Left colon (tissue), 2 donors: ENCODE measurements at places on chromosomes 5 and 9. TPM values are rescaled to one million over a fixed set of nuclear protein-coding genes. Genes with fewer than 3 reads are reported as not detected.

SUSD3 gene
- 0.95 TPM for total RNA-seq

ORM1 gene
- not detected for total RNA-seq

OLFM1 gene
- total RNA-seq = 6.0 TPM

C8G gene
- total RNA-seq = 8.3 TPM

DND1 gene
- total RNA-seq = 1.0 TPM

CARD9 gene
- total RNA-seq = 0.52 TPM

DEPDC1B gene
- total RNA-seq = 7.0 TPM

TNC gene
- 43.8 TPM for total RNA-seq

ENTPD2 gene
- total RNA-seq = 25.0 TPM

VLDLR gene
- 9.6 TPM for total RNA-seq

MYMK gene
- total RNA-seq = not detected

DNA sequence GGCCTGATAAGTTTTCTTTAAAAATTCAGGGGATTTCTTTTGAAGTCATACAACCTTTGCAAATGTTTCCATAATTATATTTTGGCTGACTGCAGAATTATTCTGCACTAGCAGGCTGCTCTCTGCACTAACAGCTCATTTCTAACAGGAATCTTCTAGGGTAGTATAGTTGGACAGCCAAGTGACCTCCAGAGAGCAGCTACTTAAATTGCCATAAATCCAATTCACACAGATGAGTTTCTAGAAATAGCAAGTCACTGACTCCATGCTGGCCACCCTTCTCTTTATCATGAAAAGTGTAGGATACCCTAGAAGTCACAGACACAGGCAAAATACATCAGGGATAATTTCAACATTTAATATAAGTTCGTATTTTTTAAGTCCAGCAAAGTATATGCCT, 110.9 kb upstream of the TARS1 start:
- no peak for DNase-seq

- DNase-seq = no peak
Observed at GRCh38 chr9:38181866-38182265, 112.8 kb upstream of the SHB start.

- no peak for DNase-seq
Observed at GRCh38 chr9:131839281-131840084, 99.6 kb upstream of the RAPGEF1 start.

DNA sequence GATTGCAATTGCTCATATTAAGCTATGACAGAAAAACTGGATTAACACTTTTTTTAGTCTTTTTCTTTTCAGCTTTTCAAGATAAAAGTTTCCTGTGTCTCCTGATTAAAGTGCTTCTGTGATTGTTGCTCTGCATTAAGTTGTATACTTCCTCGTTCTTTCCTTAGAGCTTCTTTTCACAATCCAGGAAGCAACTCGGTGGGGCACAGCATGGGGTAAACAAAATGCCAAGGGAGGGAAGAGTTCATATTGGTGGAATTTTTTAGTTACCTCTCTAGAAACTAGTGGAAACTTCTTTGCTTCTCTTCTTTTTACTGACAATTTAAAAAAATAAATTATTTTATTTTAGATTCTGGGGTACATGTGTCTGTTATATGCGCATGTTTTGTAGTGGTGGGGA, 37.8 kb upstream of the ARRDC3 start:
- no peak for DNase-seq

- no peak for DNase-seq
Observed at GRCh38 chr9:77523891-77524290, 124.2 kb downstream of the GNA14 start.

- DNase-seq = no peak
Observed at GRCh38 chr9:36441966-36442365, 41.9 kb upstream of the RNF38 start.

DNA sequence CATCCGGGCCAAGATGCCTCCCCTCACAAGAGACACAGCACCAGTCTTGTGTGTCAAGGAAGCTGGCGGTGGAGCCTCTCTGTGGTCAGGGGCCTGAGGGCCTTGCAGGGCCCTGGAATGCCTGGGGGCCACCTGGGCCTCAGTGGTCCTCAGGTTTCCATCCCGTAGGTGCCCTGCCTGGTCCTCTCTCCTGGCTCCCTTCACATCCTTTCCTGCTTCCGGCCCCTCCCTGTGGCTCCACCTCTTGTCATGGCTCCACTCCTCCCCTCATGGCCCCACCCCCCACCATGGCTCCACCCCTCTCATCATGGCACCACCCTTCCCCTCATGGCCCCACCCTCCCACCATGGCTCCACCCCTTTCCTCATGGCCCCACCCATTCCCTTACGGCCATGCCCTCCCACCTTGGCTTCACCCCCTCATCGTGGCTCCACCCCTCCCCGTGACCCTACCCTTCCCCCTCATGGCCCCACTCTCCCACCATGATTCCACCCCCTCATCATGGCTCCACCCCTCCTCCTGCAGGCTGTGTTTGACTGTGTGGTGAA, 175.8 kb downstream of the CACNA1B start:
- no peak for DNase-seq

- DNase-seq = no peak
Observed at GRCh38 chr5:169946743-169947295, 33.5 kb downstream of the INSYN2B start.

DNA sequence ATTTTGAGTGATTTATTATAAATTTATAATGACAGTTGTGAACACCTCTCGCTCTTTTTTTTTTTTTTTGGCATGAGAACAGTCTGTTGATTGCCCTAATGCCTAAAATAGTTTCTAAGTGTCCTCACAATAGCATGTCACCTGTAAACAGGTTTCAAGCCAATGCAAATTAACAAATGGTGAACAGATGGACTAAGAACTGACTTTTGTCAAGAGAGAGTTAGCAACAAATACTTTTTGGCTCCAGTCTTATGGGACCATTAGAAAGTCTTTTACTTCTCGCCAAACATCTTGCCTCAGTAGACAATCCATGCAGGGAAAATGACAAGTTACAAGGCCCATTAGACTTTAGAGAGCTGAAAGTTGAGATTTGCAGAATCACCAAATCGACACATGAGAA, 67.8 kb downstream of the MED27 start:
- DNase-seq = no peak

DNA sequence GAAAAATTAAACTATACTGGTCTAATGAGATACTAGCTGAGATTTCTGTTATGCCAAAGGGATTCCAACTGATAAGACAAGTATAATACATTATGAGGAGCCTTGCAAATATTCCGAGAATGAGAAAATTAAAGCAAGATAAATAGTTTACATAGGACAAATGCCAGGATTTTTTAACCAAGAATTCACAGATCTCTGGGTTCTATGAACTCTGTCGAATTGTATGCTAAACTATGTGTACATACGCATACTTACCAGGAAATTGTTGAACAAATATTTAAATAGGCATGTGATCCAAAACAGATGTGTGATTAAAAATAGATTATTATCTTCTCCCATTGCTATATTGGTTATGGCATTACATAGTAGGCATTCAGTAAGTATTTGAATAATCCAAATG, 616.6 kb downstream of the GABRG2 start:
- no peak for DNase-seq

DNA sequence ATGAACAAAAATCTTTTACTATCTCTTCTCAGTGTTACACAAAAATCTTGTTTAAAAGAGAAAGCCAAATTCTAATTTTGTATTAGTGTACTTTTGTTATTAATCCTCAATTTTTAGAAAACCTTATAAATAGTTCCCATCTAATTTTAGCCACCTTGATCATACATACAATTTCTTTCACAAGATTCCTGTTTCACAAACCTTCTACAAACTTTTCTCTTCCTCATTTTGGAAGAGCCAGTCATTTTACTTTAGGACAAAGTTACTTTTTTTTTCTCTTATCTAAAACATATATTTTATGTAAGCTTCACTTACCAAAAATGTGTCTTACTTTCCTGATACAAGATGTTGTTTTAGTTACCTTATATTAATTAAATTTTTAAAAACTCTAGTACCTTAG, 161.3 kb downstream of the YIPF5 start:
- no peak for DNase-seq

GRCh38 chr5:115947260-115947659, 15.0 kb upstream of the LVRN start:
- DNase-seq = no peak

DNA sequence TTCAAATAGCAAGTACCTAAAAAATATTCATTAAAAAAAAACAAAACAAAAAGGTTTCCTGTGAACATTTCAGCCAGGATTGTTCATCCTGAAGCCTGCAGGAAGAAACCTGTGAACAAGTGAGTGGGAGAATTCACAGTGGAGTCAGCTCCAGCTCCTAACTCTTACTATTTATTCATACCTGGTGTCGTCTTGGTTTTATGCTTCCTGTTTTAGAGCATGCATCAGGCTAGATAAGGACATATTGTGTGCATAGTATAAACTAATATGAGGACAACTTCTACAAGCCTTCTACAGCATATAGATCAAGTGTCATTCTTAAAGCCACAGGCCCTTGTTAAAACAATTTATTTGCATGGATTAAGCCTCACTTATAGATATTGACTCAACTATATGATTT, 169.9 kb downstream of the EFNA5 start:
- no peak for DNase-seq

GRCh38 chr5:154606246-154606645, 128.2 kb upstream of the HAND1 start:
- no peak for DNase-seq

DNA sequence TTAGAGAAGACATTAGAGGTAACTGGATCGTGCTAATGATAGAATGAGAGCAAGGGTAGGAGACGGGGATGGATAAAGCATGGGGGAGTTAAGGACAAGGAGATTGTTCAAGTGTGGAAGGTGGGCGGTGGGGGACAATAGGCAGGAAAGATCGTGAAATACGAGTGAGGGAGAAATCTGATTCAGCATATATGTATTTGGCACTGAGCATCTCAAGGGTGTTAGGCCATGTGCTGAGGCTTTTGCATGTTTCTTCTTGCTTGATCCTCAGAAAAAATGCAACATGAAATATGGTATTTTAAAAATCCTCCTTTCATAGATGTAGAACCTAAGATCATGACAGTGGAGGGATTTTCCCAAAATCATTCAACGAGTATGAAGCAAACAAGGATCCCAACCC, 240.5 kb downstream of the PAPPA start:
- no peak for DNase-seq

DNA sequence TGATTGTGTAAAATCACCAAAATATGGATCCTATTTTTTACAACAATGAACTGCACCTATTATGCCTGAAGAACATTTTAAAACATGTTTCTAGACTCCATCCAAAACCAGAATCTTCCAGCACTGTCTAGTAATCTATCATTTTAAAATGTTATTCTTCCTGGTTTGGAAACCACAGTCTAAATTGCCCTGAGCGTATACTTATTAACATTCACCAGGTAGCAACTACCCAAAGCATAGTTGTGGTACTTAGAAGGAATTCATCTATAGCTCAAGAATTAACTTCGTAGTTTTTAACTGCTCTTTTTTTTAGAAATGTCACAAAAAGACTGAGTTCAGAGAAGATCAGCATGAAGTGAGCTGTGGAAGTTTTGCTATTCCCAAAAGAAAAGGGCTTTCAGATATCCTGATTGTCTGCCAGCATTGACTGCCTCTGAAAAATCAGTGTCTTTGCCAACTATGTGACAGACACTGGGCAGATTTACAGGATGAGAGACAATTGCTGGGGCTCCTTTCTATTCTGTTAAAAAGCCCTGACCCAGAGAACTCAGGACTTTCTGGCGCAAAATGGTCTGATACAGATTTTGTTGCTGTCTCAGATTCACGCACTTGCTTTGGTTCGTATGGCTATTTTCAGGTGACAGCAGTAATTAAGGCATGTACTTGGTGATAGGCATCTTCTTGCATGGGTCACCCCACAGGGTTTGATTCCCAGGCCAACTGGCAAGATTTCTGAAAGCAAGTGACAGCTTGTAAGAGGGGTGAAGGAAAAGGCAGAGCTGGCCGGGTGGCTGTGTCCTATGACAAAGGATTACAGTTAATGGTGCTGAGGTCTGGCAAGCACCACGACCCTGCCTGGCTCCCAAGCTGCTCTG, 152.5 kb upstream of the RAI14 start:
- DNase-seq = no peak

- DNase-seq = no peak
Observed at GRCh38 chr5:57581772-57582171, 99.2 kb upstream of the ACTBL2 start.

- no peak for DNase-seq
Observed at GRCh38 chr9:4065054-4065453, 234.8 kb downstream of the GLIS3 start.

DNA sequence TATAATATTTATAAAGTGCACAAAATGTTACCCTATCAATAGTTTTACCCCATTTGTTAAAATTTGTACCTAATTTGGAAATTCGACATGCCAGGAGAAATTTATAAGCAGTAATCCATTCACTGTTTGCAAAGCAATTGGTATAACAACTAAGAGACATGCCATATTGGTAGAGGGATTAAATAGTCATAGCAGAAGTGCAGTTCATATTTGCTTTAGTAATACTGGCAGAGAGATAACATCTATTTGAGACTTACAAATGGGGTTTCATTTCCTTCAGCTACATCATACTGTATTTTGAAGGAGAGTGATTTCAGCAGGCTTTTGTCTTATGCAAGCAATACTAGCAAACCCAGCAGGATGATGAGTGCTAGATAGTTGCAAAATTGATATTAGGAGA, 610.4 kb upstream of the CDH10 start:
- DNase-seq = no peak

- no peak for DNase-seq
Observed at GRCh38 chr5:53031695-53032096, 42.5 kb downstream of the ITGA2 start.

DNA sequence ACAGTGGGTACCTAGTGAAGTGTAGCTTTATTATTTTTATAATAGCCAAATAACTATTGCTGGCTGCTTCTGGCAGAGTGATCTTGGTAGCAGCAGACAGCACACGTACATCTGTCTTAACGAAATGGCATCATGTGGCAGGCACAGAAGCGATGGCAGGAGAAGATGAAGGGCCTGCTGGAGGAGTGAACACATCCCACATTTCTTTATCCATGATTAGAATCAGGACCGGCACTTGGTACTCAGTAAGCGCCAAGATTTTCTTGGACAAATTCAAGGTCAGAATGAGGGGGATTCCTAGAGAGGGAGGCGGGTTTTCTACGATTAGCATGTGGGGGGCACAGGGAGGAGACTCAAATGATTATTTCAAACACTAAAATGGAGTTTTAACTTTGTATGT, 23.0 kb upstream of the ZNF366 start:
- no peak for DNase-seq

DNA sequence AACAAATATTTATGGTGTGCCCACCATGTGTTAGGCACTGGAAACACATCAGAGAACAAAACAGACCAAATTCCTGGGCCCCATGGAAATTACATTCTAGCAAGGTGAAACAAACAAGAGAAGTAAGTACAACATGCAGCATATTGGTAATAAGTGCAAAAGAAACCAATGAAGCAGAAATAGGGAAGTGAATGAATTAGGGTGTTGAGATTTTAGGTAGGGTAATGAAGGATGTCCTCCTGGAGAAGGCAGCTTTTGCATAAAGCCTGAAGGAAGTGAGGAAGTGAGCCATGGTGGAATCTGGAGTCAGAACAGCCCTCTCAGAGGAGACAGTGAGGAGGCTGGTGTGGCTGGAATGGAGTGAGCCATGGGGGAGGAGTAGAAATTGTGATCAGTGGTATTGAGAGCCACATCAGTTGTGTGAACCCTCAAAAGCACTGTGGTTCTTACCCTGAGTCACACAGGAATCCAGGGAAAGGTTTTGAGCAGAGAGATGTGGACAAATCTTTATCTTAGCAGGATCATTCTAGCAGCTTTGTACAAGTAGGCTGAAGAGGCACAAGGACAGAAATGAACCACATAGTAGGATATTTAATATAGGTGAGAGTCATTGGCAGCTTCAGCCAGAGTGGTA, 52.7 kb upstream of the ARL15 start:
- DNase-seq = no peak
